CD4-positive, alpha-beta T cell treated with Interleukin-12 subunit alpha and Interleukin-12 subunit beta, for 1 hour (primary cell): ENCODE measurements at places on chromosomes 16 and 17.

DNA sequence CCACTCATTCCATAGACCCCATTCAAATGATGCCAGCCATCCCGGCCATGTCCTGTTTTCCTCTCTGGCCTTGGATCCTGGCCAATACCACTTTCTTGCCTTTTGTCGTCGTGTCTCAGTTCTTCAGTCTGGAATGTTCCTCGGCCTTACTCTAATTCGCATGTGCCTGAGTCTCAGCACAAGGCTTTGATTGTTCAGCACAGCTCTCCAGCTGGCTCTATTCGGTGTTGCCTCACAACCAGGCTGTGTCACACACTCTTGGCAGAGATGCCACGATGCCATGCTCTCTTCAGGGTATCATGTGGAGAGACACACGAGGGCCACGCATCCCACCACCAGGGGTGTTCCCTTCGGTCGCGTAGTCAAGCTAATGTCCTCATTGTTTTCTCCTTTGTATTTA, 1.8 kb upstream of the VPS4A start:
- DNase-seq: no peak

- DNase-seq: no peak
Measured at GRCh38 chr17:60049936-60050335, 28.8 kb downstream of the HEATR6 start.

DNA sequence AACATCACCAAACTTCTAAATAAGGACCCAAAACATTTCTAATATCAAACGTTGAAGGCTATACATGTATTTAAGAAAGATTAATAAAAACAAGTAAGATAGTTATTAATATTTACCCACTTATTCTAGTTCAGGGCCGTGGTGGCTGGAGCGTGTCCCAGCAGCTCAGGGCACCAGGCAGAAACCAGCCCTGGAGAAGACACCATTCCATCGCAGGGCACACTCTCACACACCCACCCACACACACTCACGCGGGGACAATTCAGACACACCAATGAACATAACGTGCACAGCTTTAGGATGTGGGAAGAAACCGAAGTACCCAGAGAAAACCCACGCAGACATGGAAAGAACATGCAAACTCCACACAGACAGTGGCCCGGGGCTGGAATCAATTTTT, 13.5 kb downstream of the C17orf67 start:
- DNase-seq: no peak

DNA sequence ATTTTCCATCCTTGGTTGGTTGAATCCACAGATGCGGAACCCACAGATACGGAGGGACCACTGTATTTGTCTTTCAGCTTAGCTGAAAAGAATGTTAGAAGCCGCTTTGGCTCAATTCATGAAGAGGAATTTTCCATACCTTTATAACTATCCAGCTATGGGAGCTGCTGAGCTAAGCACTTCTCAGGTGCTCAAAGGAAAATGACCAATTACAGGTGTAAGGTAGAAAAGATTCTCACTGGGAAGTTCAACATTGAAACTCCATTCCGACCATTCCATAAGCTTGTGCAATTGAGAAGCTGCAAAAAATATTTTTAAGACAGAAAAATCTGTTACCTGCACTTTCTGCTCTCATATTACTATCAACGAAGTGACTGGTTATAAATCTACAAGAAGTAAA, 2.7 kb downstream of the AHSP start:
- DNase-seq: no peak

- no peak for DNase-seq
Measured at GRCh38 chr17:1002771-1003555, 6.0 kb downstream of the TIMM22 start.

- DNase-seq: peak; percentile 86
Measured at GRCh38 chr16:2968738-2969544, at the start of gene PAQR4. Gene PAQR4, plus strand, starts transcription at chr16:2969348. Its CDS starts 327 bp downstream, at chr16:2969675.

GRCh38 chr17:21687136-21687953, 5.0 kb upstream of the KCNJ18 start:
- DNase-seq: no peak

GRCh38 chr16:88400186-88400585, 17.4 kb downstream of the ZNF469 start:
- DNase-seq: no peak

- DNase-seq: no peak
Measured at GRCh38 chr16:85306793-85307551, 194.7 kb upstream of the CIBAR2 start.
